Stimulated activated CD8-positive, alpha-beta memory T cell treated with anti-CD3 and anti-CD28 coated beads, Interleukin-4, amount 100 ng/mL, for 1 hour (primary cell): ENCODE measurements at places on chromosomes 16 and 17.

DNA sequence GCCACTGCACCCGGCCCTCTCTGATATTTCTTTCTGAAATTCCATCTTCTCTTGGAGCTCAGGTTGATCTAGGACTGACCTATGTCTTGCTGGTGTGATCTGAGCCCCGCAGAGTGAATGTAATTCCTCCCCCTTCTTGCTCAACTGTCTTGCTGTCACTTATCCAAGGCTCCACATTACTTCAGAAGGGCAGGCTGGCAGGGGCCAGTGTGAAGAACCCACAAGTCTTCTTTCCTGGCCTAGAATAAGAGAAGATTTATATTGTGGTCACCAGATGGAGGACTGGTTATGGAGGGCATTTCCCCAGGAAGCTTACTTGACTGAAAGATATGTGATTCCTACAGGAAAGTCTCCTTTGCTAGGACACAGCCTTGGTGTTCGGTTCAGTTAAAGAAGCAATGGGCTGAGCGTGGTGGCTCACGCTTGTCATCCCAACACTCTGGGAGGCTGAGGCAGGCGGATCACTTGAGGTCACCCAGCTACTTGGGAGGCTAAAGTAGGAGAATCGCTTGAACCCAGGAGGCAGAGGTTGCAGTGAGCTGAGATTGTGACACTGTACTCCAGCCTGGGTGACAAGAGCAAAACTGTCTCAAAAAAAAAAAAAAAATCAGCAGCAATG is 13.4 kb downstream of the ITGAL start:
- DNase-seq, result no peak

- DNase-seq, result no peak
Observed at GRCh38 chr16:81695321-81696165, 83.5 kb upstream of the PLCG2 start.

DNA sequence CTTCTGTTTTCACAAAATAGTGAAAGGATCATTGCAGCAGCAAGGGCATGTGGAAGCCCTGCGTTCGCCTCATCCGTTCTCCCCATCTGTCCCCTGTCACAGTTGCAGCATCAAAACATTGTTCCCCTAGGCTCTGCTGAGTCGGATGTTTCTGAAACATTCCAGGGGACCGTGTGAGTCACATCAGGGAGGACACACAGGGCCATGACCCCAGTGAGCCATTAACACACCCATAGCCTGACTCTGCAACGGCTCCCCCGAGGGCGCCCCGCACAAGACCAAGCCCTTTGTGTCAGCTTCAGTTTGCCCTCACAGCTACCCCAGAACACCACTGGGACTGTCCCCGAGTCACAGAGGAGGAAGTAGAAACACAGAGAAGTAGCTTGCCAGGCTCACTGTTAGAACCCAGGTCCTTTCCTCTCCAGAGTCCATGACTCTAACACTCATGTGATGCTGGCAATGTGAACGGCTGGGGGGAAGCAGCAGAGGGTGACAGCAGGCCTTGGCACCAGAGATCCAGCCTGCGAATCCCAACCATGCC is 63.3 kb upstream of the HSBP1 start:
- DNase-seq, result no peak

GRCh38 chr16:85969591-85969990 is 70.6 kb downstream of the IRF8 start:
- no peak for DNase-seq

DNA sequence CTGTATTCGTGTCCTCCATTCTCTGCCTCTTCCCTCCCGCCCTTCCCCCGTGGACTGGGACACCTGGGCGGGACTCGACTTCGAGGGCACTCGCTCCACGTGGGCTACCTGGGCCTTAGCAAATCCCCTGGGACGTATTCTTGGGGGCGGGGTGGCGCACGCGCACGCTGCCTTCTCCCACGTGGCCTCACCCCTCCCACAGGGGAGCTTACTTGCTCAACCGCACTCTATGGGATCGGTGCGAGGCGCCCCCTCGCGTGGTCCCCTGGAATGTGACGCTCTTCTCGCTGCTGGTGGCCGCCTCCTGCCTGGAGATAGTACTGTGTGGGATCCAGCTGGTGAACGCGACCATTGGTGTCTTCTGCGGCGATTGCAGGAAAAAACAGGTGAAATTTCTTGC is 3.5 kb downstream of the VMO1 start:
- no peak for DNase-seq

DNA sequence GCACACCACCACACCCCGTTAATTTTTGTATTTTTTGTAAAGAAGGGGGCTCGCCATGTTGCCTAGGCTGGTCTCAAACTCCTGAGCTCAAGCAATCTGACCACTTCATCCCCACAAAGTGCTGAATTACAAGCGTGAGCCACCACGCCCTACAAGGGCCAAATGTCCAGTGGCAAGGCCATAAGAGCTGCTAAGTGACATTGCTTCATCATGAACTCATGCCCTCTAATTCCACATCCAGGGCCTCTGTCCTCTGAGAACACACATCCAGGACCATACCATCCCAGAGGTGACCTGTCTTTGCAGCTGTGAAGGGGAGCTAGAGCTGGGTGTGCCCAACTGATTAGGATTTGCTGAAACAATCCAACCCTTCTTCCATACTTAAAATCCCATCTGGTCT is 25.6 kb upstream of the MEIOC start:
- DNase-seq, result no peak

- DNase-seq, result no peak
Observed at GRCh38 chr17:45314741-45315647, 1.8 kb downstream of the MAP3K14 start.

GRCh38 chr17:75832652-75833400 is 11.4 kb downstream of the UNC13D start:
- DNase-seq, result no peak

DNA sequence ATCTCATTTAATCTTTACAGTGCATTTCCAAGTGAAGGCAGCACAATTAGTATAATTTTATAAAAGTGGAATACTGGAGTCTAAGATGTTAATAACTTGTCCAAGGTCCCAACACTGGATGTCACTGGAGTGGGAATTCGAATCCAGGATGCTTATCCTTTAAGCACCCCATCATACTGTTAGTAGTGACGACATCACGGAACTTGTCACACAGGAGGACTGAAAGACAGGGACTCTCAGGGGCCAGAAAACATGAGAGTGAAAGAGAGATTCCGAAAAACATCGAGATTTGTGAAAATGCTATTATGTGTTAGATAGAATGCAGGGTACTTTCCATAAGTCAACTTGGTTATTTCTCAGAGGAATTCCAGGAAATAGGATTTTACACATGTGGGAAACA is 374.0 kb downstream of the GRIN2A start:
- no peak for DNase-seq
